Esophagus muscularis mucosa (tissue), 4 donors: ENCODE measurements at places on chromosomes 6 and 20. TPM values are rescaled to one million over a fixed set of nuclear protein-coding genes. Genes with fewer than 3 reads are reported as not detected.
A peak's percentile ranks its signal among the peaks of the same experiment; 100 is the strongest.

DNA sequence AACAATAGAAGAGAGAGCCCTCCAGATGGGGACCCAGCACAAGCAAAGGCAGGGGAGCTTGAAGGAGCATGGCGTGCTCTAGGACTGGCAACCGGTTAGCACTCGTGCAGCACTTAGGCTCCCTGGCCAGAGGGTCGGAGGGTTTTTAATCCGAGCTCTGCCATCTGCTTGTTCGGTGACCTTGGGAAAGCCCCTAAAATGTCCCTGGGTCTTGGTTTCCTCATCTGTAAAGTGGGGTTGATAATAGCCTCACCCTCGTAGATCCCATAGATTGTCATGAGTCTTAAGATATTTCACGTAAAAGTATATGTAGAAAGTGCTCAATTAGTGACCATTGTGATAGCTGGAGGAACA lies 16.6 kb upstream of the HCK start:
- H3K4me1 ChIP-seq: peaks cover 11% of the 10 kb centered on the region
- no peak for DNase-seq
- H3K36me3 ChIP-seq: no peaks in the 10 kb centered on the region
- H3K27me3 ChIP-seq: no peaks in the 10 kb centered on the region
- no peak overlapping the region for H3K27ac ChIP-seq
- no peak overlapping the region for H3K4me3 ChIP-seq

DNA sequence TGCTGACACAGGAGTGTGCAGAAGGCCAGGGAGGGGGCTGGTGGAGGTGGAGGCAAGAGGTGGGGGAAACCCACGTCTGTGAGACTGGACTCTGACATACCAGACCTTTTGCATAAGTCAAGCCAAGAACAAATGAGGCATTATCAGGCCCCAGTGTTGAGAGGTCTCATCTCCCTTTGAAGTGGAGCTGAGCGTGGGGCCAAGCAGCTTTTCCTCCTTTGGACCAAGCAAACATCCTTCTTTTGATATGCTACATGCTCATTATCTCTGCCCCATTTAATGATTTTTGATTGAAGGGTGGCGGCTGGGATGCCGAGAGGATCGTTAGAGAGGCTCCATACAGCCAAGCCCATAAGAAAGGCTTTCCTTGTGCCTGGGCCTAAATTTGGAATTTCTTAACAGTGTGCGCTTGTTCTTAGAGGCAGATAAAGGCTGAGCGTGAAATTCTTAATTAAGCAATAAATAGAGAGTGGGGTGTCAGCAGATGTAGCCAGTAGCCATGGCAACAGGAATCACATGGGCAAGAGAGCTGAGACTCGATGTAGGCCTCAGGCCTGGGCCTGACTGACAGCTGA lies 244.5 kb downstream of the PKHD1 start:
- no peaks in the 10 kb centered on the region for H3K36me3 ChIP-seq
- H3K4me1 ChIP-seq: no peaks in the 10 kb centered on the region
- no peak for DNase-seq
- H3K27me3 ChIP-seq: no peaks in the 10 kb centered on the region
- H3K27ac ChIP-seq: no peak overlapping the region
- no peak overlapping the region for H3K4me3 ChIP-seq

DNA sequence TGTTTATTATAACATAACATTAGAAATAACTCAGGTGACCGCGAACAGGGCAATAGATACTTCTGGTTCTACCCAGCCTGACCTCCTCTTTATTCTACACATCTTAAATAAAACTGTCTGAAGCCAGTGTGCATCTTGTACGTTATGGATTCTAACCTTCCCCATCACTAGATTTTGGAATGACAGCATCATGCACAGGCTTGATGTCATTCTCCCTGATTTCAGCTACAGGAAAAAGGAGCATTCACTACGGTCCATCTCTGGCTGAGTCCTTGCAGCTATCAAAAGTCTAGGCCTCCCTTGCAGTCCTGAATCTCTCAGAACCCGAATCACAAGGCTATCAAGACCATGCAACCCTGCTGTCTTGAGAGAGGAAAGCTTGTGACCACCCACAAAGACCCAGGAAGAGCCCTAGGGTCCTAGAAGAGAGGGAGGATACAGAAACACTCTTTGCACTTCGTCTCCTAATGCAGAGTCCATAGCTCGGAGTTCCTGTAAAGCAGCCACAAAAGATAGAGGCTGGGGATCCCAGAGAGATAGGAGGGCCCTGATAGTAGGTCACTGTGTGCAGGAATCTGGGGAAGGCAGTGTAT lies 845 bp downstream of the HLA-DPA1 start:
- H3K27me3 ChIP-seq: no peaks in the 10 kb centered on the region
- peak overlapping the region; percentile 45 for H3K27ac ChIP-seq
- DNase-seq: peak; percentile 81
- no peaks in the 10 kb centered on the region for H3K4me1 ChIP-seq
- H3K36me3 ChIP-seq: peaks cover 21% of the 10 kb centered on the region

- H3K4me3 ChIP-seq: no peak overlapping the region
- H3K27ac ChIP-seq: no peak overlapping the region
- no peaks in the 10 kb centered on the region for H3K36me3 ChIP-seq
- peaks cover 38% of the 10 kb centered on the region for H3K4me1 ChIP-seq
- H3K27me3 ChIP-seq: no peaks in the 10 kb centered on the region
These were observed 21.9 kb upstream of the TRAM2 start for GRCh38 chr6:52598824-52599190.

CRISP1 gene
- not detected for total RNA-seq

DNA sequence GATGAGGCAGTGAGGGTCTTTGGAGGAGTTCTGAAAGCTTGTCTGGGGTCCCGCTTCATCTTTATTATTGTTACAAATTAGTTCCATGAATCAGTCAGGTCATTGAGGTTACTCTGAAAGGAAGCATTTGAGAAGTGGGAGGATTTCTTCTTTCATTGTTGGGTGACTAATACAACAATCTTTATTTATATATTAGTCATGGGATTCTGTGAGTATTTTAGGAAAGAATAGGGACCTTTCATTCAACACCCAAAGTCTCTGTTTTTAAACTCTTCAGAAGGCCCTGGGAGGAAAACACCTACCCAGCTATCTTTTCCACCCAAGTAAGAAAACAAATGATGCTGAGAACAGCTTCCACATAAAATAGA lies 98.3 kb downstream of the SOD2 start:
- H3K4me3 ChIP-seq: no peak overlapping the region
- no peaks in the 10 kb centered on the region for H3K27me3 ChIP-seq
- H3K4me1 ChIP-seq: peaks cover 12% of the 10 kb centered on the region
- no peak for DNase-seq

- H3K4me3 ChIP-seq: peak overlapping the region; percentile 45
- no peak for DNase-seq
- peaks cover 32% of the 10 kb centered on the region for H3K27me3 ChIP-seq
- no peak overlapping the region for H3K27ac ChIP-seq
- peaks cover 21% of the 10 kb centered on the region for H3K4me1 ChIP-seq
These were observed 5.1 kb downstream of the TMEM151B start for GRCh38 chr6:44275271-44275748.

DNA sequence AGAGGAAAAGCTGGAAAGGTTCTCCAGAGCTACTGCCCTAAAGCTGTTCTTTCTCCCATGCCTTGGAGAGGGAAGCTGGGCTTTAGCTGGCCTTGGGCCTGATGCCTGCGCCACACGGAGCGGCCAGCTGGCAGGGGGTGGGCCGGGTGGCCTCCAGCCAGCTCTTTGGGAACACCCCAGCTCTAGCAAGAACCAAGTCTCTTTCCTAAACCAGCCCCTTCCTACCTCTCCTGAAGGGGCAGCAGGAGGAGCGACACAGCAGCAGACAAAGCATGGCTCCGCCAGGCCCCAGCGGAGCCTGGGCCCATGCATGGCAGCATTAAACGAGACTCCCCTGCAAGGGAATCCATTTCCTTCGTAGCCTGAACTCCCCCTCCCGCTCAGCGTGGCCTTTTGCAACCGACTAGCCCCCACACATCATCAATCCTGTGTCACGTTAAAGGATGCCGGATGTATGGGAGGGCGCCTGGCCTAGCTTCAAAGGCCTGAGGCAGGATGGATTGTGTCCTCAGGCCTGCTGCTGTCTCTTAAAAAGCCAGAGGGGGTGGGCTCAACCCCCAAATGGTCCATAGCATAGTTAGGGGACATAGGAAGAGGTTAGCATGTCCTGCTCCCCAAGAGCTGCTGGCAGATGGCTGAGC lies 14.0 kb downstream of the MRPS18A start:
- no peak overlapping the region for H3K4me3 ChIP-seq
- peak overlapping the region; percentile 53 for H3K27ac ChIP-seq
- no peak for DNase-seq
- peaks cover 88% of the 10 kb centered on the region for H3K36me3 ChIP-seq
- peaks cover 40% of the 10 kb centered on the region for H3K4me1 ChIP-seq

GRCh38 chr6:133277228-133277899 lies 36.2 kb downstream of the EYA4 start:
- no peaks in the 10 kb centered on the region for H3K27me3 ChIP-seq
- H3K4me1 ChIP-seq: no peaks in the 10 kb centered on the region
- H3K27ac ChIP-seq: no peak overlapping the region
- H3K4me3 ChIP-seq: no peak overlapping the region
- DNase-seq: no peak

ROS1 gene
- total RNA-seq: not detected

DNA sequence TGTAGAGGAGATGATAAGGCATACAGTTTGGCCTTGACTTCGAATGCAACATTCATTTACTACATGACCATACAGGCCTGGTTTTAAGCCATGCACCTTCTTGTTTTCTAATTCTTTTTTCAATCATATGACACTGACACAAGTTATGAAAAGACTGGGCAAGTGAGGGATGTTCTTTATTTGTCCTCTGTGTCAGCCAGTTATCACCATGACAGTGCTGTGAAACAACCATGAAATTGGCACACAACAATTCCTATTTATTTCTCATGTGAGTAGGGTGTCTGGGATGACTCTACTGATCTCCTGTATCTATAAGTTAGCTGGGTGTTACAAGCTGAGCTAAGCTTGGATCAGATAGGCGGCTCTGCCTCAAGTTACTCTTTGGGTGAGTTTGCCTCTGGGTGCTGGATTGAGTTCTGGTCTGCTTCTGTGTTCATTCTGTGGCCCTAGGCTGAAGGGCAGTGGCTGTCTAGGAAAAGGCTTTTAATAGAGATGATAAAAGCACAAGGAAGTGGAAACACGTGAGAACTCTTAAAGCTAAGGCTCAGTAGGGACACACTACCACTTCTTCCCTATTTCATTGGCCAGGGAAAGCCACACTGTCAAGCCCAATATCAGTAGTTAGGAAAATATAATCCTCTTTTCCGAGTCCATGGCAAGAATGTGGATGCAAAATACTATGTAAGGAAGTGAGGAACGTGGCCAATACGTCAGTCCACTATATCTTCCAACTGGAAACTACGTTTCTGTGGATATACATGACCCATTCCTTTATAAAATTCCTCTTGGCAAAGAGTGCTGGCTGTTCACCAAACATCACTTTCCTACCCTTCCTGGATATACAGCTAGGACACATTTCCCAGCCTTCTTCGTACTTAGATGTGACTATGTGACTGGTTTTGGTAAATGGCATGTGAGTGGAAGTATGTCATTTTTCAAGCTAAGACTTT lies 126.2 kb upstream of the RNF24 start:
- H3K4me1 ChIP-seq: no peaks in the 10 kb centered on the region
- no peaks in the 10 kb centered on the region for H3K36me3 ChIP-seq
- no peak for DNase-seq
- no peak overlapping the region for H3K27ac ChIP-seq

- no peaks in the 10 kb centered on the region for H3K27me3 ChIP-seq
- DNase-seq: no peak
- peaks cover 42% of the 10 kb centered on the region for H3K4me1 ChIP-seq
- H3K4me3 ChIP-seq: no peak overlapping the region
- H3K36me3 ChIP-seq: no peaks in the 10 kb centered on the region
These were observed 28.0 kb upstream of the TULP4 start for GRCh38 chr6:158284007-158284875.

DNA sequence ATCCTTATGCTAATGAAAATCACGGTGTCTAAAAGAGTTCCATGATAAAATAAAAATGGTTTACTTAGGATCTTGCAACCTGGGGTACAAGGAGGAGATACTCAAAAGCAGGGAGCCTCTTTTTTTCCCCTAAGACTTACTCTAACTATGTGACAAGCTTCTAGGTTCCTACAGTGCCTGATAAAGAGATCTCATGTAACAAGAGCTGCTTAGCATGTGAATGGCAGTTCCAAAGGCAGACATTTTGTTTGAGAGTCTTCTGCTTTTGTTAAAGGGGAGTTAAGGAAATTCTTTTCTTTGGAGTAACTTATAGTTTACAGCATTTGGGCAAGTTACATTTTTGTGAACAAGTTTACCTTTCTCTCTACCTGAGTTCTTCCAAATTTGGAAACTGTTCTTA lies 945.8 kb upstream of the ADGRB3 start:
- DNase-seq: no peak
- H3K4me1 ChIP-seq: no peaks in the 10 kb centered on the region
- no peak overlapping the region for H3K27ac ChIP-seq

DNA sequence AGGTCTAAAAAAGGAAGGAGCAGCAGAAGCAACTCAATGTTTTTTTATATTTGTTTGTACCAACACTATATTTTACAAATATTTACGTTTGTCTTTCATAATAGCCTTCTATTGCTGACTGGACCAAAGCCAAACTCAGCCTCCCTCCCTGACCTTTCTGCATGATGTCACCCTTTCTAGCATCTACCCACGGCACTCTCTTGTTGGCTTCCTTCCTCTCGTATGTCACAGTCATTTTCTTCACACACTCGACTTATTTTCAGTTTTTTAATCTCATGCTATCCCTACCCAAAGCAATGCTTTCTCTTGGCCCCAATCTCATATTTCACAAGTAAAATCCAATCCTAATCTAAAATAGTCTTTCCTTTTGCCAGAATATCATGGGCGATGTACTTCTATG lies 16.3 kb upstream of the FAM8A1 start:
- H3K4me1 ChIP-seq: peaks cover 10% of the 10 kb centered on the region
- DNase-seq: no peak
- no peaks in the 10 kb centered on the region for H3K36me3 ChIP-seq
- H3K27me3 ChIP-seq: no peaks in the 10 kb centered on the region
- peak overlapping the region; percentile 22 for H3K4me3 ChIP-seq

DNA sequence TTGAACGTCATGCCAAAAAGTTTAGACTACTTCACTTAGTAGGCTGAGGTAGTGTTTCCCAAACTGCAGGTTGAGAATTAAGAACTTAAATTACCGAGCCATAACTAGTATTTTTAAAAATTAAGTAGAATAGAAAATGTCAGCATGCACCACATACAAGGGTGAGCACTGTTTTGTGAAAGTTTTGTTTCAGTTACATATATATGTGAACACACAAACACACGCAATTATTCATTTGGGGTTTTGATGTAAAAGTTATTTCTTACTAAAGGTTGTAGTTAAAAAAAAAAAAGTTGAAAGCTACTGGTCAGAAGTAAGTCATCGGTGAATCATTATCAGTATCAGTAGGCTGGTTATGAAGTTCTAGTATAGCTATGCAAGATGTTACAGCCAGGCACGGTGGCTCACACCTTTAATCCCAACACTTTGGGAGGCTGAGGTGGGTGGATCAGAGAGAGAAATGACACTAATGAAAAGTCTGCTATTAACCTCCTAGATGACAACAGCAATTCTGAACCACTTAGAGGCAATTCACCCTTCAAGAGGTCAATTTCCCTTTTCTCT lies 24.1 kb downstream of the FASTKD5 start:
- H3K27ac ChIP-seq: no peak overlapping the region
- H3K4me1 ChIP-seq: peaks cover 3% of the 10 kb centered on the region
- no peaks in the 10 kb centered on the region for H3K36me3 ChIP-seq
- no peak for DNase-seq
- no peak overlapping the region for H3K4me3 ChIP-seq

YTHDF1 gene
- total RNA-seq: 17.9 TPM

GRCh38 chr20:51373713-51374455 lies 168.6 kb downstream of the NFATC2 start:
- DNase-seq: no peak
- H3K36me3 ChIP-seq: no peaks in the 10 kb centered on the region
- no peak overlapping the region for H3K4me3 ChIP-seq
- no peaks in the 10 kb centered on the region for H3K27me3 ChIP-seq
- H3K4me1 ChIP-seq: peaks cover 5% of the 10 kb centered on the region
- H3K27ac ChIP-seq: no peak overlapping the region
